Endodermal cell (in vitro differentiated cells): ENCODE measurements at places on chromosomes 4 and X.

DNA sequence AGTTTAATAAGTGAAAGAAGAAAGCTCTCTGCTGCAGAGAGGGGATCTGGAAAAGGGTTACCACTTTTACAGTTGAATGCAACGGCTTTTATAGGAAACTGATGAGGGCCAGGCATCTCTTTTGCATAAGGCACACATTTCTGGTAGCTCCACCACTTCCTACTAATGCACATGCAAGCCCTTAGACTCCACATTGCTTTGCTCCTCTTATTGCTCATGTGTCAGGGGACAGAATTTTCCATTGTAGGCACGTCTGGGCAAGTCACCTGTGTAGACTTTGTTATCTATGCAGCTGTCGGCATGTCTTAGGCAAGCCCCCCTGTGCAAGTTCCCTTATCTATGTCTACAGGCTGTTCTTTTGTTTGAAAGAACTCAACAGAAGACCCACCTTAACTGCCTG lies 294.6 kb upstream of the STS start:
- H3K36me3 ChIP-seq: no peaks in the 10 kb centered on the region
- DNase-seq: no peak
- no peak overlapping the region for H3K4me3 ChIP-seq
- no peak overlapping the region for H3K27ac ChIP-seq

DNA sequence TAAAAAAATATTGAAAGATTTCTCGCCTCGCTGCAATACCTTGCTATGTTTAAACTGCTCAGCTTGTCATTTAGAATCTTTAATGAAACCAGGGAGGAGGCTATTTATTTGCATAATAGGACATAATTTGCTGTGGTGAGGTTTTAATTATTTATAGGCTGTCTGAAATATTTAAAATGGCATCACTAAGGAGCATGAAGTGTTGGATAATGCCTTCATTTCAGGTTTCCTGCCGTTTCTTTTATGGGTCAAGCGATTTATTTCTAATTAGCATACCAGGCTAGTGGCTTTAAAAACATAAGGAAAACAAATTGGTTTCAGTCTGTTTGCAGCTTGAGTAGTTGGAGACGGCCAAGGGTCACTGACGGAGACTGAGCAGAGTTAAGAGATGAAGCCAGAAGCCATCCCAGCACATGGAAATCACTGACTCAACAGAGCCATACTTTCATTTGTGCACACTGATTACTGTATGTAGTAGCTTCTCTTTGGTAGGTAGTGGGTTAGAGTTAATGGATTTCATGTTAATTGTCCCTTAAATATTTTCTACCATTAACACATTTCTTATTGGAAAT lies 1962.4 kb upstream of the TENM3 start:
- H3K27me3 ChIP-seq: no peaks in the 10 kb centered on the region
- no peaks in the 10 kb centered on the region for H3K4me1 ChIP-seq
- no peak overlapping the region for H3K4me3 ChIP-seq
- H3K27ac ChIP-seq: peak overlapping the region; percentile 57
- DNase-seq: no peak
- no peaks in the 10 kb centered on the region for H3K36me3 ChIP-seq

GRCh38 chr4:54731552-54731951 lies 73.8 kb downstream of the KIT start:
- no peaks in the 10 kb centered on the region for H3K4me1 ChIP-seq
- no peak overlapping the region for H3K4me3 ChIP-seq
- DNase-seq: no peak
- H3K27me3 ChIP-seq: no peaks in the 10 kb centered on the region
- H3K36me3 ChIP-seq: peaks cover 100% of the 10 kb centered on the region

DNA sequence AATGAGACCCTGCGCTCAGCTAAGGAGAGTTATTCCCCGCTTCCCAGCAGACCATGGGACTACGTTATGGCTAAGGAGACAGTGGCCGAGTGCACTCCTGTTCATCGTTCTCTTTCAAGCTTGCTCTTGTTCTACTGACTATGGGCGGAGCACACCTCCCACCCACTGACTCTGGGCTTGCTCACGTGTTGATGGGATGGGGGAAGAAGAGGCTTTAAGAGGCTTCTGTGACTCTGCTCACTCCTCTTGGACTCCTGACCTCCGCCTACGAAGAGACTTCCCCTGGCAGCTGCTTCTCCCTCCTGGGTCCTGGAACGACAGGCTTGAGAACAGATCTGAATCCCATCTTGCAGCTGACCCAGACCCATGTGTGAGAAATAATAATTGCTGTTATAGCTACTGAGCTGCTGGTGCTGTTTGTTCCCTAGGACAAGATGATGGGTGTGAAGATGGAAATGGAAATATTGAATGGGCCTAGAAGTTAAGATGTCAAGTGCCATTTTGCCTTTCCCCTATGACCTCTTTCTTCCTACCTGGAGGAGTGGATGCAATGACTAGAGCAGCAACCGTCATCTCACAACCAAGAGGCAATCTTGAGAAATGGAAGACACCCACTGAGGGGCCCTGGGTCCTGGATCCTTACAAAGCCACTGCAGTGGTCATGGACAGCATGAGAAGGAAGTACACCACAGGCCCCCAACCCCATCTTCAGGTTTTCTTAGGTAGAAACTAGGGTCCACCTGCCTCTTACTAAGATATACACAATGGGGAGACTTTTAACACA lies 38.7 kb upstream of the IRAK1 start:
- H3K4me3 ChIP-seq: no peak overlapping the region
- no peak for DNase-seq
- no peaks in the 10 kb centered on the region for H3K27me3 ChIP-seq

- H3K36me3 ChIP-seq: no peaks in the 10 kb centered on the region
- H3K4me1 ChIP-seq: no peaks in the 10 kb centered on the region
- DNase-seq: no peak
- H3K27me3 ChIP-seq: peaks cover 100% of the 10 kb centered on the region
- H3K4me3 ChIP-seq: no peak overlapping the region
These were observed 10.6 kb upstream of the PRDM8 start for GRCh38 chr4:80186676-80187075.

DNA sequence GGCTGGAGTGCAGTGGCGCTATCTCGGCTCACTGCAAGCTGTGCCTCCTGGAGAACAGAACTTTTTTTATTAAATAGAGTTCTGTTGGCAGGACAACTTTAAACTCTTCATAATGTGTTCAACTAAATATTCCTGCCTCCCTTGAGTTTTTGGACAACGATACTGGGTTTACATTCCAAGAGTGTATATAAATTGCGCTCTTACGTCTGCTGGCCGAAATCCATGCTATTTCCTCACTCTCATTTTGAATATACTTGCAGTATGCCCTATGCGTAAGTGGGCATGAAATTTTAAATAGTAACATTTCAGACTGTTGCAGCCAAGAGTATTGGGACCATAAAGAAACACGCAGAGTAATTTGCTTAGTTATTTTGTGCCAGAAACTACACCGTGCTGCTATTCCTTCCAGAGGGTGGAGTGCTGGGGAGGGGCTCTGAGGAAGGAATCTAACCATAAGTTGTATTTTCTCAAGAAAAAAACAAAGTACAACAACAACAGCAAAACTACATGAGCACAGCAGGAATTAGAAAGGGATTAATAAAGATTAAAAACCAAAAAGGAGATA lies 480.0 kb downstream of the NLGN4X start:
- no peak for DNase-seq
- no peak overlapping the region for H3K4me3 ChIP-seq
- H3K27ac ChIP-seq: no peak overlapping the region
- H3K36me3 ChIP-seq: no peaks in the 10 kb centered on the region
- H3K4me1 ChIP-seq: no peaks in the 10 kb centered on the region
- H3K27me3 ChIP-seq: no peaks in the 10 kb centered on the region

DNA sequence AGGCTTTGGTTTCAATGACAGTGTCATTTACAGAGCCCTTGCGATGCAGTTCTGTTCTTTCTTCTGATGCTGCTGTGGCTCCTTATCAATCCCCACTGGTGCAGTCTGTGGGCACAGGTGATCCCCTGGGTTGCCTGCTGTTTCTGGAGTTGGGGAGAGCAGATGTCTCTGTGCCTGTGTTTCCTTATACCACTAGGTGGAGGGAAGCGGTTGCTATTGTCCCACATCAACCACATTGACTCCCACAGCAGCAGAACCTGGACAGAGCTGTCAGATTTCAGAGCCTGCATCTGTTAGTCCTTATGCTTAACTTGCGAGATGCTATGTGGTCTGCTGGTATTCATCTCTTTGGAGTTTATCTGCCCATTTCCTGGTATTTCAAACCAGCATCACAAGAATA lies 57.7 kb downstream of the NEIL3 start:
- DNase-seq: peak; percentile 67
- no peak overlapping the region for H3K27ac ChIP-seq
- H3K4me1 ChIP-seq: no peaks in the 10 kb centered on the region
- no peaks in the 10 kb centered on the region for H3K27me3 ChIP-seq
- H3K36me3 ChIP-seq: no peaks in the 10 kb centered on the region

DNA sequence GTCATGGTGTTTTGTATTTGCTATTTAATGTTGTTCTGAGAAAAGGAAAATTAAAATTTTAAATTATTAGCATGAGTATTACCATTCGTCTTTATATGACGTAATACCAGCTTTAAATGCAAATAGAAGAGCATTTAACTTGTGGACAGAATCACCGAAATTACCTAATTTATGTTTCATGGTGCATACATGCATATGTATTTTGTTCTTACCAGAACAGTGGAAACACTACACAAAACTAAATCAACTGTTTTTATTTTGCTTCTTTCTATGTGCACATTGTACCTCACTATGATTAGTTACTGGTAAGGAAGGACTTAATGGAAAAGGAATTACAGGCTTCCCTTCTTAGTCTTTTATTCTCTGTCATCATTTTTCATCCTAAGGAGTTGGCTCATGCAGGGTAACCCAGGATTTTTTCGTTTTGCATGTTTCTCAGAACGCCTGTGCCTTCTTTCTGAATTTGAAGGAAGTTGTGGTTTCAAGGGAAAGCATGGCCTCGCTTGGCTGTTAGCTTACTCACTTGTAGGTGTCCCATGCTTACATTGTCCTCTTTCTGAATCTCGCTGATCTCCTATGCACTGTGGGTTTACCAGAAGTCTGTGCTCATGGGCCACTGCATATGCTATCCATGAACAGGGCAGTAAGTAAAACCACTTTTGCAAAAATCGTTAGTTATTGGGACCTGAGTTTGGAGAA lies 300.0 kb upstream of the PUDP start:
- H3K36me3 ChIP-seq: no peaks in the 10 kb centered on the region
- DNase-seq: no peak
- no peak overlapping the region for H3K27ac ChIP-seq
- H3K4me3 ChIP-seq: no peak overlapping the region
- no peaks in the 10 kb centered on the region for H3K27me3 ChIP-seq
- no peaks in the 10 kb centered on the region for H3K4me1 ChIP-seq

GRCh38 chrX:38937400-38937799 lies 136.1 kb downstream of the MID1IP1 start:
- H3K4me3 ChIP-seq: no peak overlapping the region
- H3K27me3 ChIP-seq: no peaks in the 10 kb centered on the region
- DNase-seq: no peak
- H3K36me3 ChIP-seq: no peaks in the 10 kb centered on the region

DNA sequence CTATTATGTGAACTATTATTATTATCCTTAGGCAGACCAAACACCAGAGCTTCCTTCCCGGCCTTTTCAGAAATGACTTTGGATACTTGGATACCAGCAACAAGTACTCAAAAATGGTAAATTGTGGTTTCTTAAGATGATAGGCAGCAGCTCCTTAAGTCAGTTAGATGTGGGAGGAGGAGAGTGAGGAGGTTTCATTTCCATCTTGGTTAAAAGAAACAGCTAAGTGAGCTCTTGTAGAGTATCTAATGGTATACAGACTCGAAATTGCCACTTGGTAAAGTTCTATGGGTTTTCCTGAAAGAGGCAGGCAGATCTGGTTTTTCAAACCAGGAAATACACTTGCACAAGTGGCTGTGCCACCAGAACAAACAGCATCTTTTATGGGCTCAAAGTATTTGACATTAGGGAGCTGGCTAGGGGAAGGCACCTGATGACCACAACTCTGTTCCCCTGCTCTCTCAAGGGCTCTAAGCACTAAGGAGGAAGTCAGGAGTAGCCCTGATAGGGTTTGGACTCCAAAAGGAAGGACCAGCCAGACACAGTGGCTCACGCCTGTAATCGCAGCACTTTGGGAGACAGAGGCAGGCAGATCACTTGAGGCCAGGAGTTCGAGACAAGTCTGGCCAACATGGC lies 130.9 kb downstream of the TMEM164 start:
- H3K27ac ChIP-seq: no peak overlapping the region
- no peaks in the 10 kb centered on the region for H3K4me1 ChIP-seq
- no peak overlapping the region for H3K4me3 ChIP-seq
- H3K27me3 ChIP-seq: no peaks in the 10 kb centered on the region
- H3K36me3 ChIP-seq: no peaks in the 10 kb centered on the region

DNA sequence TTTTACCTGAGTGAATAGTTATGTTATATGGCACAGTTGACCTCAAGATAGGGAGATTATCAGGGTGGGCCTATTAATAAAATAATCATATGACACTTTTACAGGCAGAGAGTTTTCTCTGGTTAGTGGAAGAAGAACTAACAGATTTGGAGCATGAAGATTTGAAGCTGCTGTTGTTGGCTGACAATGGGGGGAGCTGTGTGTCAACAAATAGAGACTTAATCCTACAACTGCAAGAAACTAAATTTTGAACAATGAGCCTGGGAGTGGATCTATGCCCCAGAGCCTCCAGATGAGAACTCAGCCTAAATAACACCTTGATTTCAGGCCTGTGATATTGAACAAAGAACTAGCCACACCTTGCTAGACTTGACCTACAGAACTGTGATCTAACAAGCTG lies 7.2 kb upstream of the CCSER1 start:
- H3K36me3 ChIP-seq: no peaks in the 10 kb centered on the region
- peaks cover 1% of the 10 kb centered on the region for H3K27me3 ChIP-seq
- DNase-seq: peak; percentile 55
- no peak overlapping the region for H3K4me3 ChIP-seq
- H3K4me1 ChIP-seq: no peaks in the 10 kb centered on the region

DNA sequence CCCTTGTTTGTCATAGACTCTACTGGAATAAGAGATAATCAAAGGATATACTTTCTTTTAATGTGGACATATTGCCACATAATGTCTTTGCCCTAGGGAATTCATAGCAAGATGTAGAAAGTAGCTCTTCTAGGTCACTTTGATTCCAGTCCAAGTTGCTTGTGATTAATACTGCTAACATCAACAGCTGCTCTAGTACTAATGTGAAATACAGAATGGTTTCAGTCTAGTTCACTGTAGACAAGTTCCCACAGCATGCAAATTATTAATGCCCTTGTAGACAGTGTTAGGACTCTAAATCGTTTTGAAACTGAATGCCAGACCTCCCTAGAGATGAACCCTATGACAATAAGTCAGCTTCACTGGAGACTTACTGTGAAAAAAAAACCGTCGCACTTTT lies 494.6 kb upstream of the ATOH1 start:
- H3K27ac ChIP-seq: no peak overlapping the region
- no peak for DNase-seq
- no peaks in the 10 kb centered on the region for H3K36me3 ChIP-seq
- no peaks in the 10 kb centered on the region for H3K27me3 ChIP-seq

DNA sequence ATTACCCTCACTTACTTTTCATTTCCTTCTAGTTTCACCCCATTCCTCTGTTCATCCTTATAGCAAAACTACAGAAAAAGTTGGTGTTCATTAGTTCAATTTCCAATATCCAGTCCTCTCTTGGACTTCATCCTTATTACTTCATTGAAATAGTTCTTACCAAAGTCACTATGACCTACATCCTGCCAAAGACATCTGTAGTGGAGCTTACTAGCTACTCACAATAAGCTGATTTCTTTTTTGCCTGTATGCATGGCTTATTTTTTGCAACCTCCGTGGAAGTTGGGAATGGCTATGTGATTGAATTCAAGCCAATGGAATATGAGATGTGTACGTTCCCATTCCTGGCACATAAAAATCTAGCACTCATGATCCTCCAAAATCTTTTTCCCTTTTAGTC lies 4.6 kb upstream of the CDKL2 start:
- H3K4me1 ChIP-seq: no peaks in the 10 kb centered on the region
- no peak for DNase-seq
- no peak overlapping the region for H3K4me3 ChIP-seq
- H3K27me3 ChIP-seq: no peaks in the 10 kb centered on the region
- no peaks in the 10 kb centered on the region for H3K36me3 ChIP-seq
- no peak overlapping the region for H3K27ac ChIP-seq
